Neural crest cell (in vitro differentiated cells): ENCODE measurements at places on chromosomes 16 and 17.

DNA sequence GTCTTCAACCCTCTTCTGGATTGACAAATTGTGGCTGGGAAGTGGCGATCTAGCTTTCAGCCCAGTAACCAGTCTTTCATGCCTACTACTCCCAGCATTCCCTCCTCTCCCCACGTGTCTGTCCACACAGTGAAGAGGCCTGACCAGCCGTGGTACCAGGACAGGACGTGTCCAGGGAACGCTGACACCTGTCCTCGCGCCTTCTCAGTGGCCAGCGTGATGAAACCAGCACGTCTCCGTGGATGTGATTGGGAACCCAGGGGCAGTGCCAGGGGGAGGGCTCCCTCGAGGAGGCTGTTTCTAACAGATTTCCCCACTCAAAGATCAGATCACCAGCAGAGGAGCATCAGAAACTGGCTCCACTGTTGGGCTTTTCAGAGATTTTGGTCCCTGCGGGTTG is 69.1 kb downstream of the RPA1 start:
- H3K4me1 ChIP-seq: no peaks in the 10 kb centered on the region
- peaks cover 8% of the 10 kb centered on the region for H3K36me3 ChIP-seq
- no peak overlapping the region for H3K4me3 ChIP-seq

GRCh38 chr17:8947201-8947600 is 18.3 kb downstream of the PIK3R5 start:
- peaks cover 4% of the 10 kb centered on the region for H3K4me1 ChIP-seq
- DNase-seq: no peak
- peaks cover 31% of the 10 kb centered on the region for H3K27me3 ChIP-seq
- no peaks in the 10 kb centered on the region for H3K36me3 ChIP-seq
- H3K4me3 ChIP-seq: no peak overlapping the region
- no peak overlapping the region for H3K27ac ChIP-seq

- H3K27ac ChIP-seq: peak overlapping the region; percentile 50
- peak; percentile 61 for DNase-seq
- no peaks in the 10 kb centered on the region for H3K36me3 ChIP-seq
- H3K4me1 ChIP-seq: peaks cover 34% of the 10 kb centered on the region
- H3K27me3 ChIP-seq: peaks cover 67% of the 10 kb centered on the region
- H3K4me3 ChIP-seq: peak overlapping the region; percentile 93
Observed at GRCh38 chr17:46977348-46977747, 1.7 kb downstream of the RPRML start.

- peak; percentile 41 for DNase-seq
- peaks cover 50% of the 10 kb centered on the region for H3K4me1 ChIP-seq
- no peaks in the 10 kb centered on the region for H3K36me3 ChIP-seq
- H3K27ac ChIP-seq: no peak overlapping the region
- no peaks in the 10 kb centered on the region for H3K27me3 ChIP-seq
Observed at GRCh38 chr17:55735731-55736405, 13.2 kb upstream of the TMEM100 start.

DNA sequence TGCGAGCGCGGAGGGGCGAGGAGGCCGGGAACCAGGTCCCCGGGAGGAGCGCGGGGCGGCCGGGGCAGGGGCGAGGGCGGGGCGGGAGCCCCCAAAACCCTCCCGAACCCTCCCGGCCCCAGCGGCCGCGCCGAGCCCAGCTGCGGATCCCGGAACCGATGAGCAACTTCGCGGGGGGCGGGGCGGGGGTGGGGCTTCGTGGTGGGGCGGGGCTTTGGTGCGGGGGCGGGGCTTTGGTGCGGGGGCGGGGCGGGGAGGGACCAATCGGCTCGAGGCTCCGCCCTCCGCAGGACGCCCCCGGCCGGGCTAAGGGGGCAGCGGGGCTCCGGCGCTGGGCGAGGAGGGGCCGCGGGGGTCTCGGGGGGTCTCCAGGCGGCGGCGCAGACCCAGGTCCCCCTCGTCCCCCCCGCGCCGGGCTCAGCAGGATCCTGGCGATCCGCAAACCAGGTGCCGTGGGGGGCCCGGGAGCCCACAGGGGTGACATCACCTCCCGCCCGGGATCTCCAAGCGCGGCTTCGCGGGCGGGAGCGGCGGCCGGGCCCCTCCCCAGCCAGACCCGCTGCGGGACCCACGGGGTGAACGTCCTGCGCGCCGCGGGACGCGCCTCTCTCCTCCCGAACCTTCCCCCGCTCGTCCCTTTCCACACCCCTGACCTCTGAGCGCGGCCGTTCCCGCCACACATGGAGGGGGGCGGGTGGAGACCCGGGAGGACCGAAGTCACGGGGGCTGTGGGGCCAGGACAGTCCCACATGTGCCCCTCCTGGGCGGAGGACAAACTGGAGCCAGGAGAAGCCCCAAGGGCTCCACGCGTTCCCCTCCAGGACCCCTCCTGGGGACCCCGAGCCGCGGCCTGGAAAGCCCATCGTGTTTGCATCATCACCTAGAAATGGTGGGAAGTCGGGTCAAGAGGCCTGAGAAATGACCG is at the start of gene ABR:
Gene ABR (minus strand): TSS at position 164 of the 925 bp plus-strand sequence. CDS start 254 bp downstream, outside the sequence.
- no peaks in the 10 kb centered on the region for H3K36me3 ChIP-seq
- H3K4me1 ChIP-seq: peaks cover 23% of the 10 kb centered on the region

DNA sequence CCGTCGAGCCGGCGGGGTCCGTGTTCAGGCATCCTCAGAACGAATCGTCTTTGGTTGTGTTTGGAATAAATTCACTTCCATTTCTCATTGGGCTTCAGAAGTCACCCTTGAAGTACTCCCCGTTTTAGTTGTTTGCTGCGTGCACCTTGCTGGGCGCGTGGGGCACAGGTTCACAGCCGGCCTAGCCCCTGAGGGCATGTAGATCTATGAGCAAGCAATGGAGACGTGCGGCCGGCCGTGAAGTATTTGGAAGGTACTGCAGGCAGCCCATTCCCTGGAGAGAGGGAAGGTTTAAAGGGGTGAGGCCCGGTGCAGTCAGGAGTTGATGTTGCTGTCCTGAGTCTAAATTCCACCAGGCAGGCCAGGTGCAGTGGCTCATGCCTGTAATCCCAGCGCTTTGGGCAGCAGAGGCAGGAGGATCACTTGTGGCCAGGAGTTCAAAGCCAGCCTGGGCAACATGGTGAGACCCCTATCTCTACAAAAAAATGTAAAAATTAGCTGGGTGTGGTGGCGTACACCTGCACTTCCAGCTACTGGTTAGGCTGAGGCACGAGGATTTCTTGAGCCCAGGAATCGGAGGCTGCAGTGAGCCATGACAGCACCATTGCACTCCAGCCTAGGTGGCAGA is 714 bp downstream of the ACSF3 start:
- DNase-seq: no peak
- H3K4me3 ChIP-seq: peak overlapping the region; percentile 92
- no peaks in the 10 kb centered on the region for H3K36me3 ChIP-seq
- peaks cover 42% of the 10 kb centered on the region for H3K4me1 ChIP-seq
- peaks cover 37% of the 10 kb centered on the region for H3K27me3 ChIP-seq
- H3K27ac ChIP-seq: peak overlapping the region; percentile 54

GRCh38 chr17:64384253-64385186 is 6.1 kb downstream of the PECAM1 start:
- no peak overlapping the region for H3K4me3 ChIP-seq
- H3K27ac ChIP-seq: no peak overlapping the region
- no peaks in the 10 kb centered on the region for H3K36me3 ChIP-seq

DNA sequence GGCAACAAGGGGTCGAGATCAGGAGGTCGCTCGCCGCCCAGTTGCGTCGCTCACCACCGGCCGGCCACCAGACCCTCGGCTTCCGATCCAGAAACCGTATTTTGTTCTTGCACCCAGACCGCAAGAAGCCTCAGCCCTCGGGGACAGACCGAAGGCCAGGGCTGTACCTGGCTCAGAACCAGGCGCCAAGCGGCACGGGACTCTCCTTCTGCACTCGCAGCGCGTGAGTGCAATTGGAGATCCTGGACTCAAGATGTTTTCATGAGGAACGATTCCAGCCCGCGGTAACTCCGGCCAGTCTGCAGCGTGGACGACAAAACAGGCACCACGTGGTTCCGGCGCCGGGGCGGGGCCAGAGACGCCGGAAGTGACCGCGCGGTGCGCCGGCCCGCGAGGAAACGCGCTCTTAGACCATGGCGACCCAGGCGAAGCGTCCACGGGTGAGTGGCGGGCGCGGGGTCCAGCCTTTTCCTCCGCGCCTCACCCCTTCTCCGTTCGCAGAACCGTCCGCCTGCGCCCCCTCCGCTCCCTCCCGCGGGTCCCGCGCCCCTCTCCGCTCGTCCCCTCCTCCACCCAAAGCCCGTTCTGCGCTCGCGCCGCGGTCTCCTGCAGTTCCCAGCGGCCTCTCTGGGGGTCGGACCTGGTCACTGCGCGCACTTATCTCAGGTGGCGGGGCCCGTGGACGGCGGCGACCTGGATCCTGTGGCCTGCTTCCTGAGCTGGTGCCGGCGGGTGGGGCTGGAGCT is at the start of gene SETD6:
Gene SETD6 (plus strand): TSS at position 393 of the 746 bp plus-strand sequence. CDS start 21 bp downstream, at position 414.
- H3K36me3 ChIP-seq: peaks cover 9% of the 10 kb centered on the region
- peak; percentile 85 for DNase-seq
- H3K4me3 ChIP-seq: peak within 1 kb of the TSS; percentile 95

DNA sequence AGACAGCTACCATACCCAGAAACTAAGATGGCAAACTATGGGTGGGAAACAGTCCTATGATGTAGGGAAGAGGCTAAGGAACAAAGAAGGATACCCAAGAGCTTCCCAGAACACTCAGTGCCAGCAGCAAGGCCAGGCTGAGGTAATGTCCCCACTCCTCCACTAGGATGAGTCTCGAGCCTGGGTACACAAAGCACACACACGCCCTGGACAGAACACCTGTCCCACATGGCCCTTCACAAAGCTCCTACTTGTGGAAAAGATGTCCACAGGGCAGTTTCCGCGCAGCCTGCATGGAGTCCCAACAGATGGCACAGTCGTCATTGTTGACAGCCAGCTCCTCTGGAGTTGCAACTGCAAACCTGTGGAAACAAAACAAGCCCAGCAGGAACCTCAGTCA is 23.9 kb downstream of the AMFR start:
- no peak overlapping the region for H3K4me3 ChIP-seq
- H3K27ac ChIP-seq: peak overlapping the region; percentile 35
- H3K4me1 ChIP-seq: peaks cover 20% of the 10 kb centered on the region
- H3K27me3 ChIP-seq: no peaks in the 10 kb centered on the region
- no peak for DNase-seq
